ENCODE measurements at places on chromosomes 1 and 21.

GRCh38 chr1:226813671-226814591, 56.5 kb upstream of the PSEN2 start:
- no peak for DNase-seq

GRCh38 chr1:149843431-149844041, 55.8 kb upstream of the BOLA1 start:
- peak; percentile 3 for DNase-seq

DNA sequence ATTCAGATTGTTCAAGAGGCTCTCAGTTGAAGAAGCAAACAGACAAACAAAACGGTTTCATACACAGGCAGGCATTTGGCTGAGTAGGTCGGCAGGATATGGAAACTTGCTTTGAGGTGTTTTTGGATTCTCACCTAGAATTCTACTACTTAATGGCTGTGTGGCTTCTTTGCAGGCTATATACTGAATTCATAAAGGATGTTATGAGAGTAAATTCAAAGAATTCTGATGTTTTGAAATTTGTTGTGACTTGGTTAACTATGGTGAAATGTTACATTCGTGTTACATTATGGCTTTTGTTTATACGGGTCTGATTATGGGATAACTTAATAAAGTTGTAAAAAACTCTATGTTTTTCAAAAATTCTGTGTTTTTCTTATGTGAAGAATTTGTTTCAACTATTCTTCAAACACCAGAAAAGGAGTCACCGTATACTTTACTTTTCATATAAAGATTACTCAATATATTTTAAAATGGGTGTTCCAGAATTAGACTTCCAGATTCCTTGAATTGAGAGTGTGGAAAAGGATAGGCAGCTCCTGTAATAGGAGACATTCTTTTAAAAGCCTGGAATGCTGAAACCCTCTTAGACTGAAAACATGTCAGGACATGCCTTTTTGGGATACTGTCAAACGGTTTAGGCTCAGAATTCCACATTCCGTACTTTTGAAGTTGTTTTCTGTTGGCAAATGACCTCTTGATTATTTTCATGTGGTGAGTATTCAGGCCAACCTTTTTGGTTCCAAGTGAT, 8.2 kb upstream of the IRF2BP2 start:
- no peak for DNase-seq

DNA sequence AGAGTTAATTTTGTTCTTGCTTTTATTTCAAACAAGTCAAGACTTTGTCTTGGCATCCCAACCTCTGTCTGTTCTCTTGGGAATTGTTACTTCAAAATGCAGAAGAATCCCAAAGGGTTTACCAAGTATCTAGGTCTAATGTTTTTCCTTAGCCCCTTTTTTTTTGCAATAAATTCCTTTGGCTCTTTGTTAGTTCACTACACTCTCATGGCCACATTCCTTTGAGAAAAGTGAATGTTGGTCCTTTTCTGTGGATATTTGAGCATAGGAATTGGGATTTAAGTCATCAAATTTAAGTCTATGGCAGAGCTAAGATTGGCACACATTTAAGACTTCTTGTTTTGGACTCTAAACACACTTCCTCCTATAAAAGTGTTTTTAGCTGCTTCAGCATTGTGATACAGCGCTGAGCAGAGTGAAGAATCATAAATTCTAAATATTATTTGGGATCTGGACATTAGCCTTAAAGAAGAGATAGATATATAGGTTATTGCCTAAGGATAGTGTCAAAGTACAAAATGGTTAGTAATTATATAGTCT, 1.9 kb downstream of the BTF3L4 start:
- no peak for DNase-seq

- no peak for DNase-seq
These were observed 50.7 kb downstream of the LRIG2 start for GRCh38 chr1:113123737-113124136.

DNA sequence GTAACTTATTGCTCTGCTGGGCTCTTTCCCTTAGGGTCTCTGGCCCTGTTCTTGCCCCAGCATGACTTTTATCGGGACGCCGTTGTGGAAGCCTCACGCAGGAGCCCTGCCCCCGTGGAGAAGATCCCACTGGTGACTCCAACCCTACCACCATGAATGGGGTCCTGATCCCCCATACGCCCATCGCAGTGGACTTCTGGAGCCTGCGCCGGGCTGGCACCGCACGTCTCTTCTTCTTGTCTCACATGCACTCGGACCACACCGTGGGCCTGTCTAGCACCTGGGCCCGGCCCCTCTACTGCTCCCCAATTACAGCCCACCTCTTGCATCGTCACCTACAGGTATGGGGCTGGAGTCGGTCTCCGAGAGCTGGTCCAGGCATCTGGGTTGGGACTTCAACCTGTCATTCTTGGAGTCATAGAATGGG, 322 bp downstream of the DCLRE1B start:
- peak; percentile 31 for DNase-seq

DNA sequence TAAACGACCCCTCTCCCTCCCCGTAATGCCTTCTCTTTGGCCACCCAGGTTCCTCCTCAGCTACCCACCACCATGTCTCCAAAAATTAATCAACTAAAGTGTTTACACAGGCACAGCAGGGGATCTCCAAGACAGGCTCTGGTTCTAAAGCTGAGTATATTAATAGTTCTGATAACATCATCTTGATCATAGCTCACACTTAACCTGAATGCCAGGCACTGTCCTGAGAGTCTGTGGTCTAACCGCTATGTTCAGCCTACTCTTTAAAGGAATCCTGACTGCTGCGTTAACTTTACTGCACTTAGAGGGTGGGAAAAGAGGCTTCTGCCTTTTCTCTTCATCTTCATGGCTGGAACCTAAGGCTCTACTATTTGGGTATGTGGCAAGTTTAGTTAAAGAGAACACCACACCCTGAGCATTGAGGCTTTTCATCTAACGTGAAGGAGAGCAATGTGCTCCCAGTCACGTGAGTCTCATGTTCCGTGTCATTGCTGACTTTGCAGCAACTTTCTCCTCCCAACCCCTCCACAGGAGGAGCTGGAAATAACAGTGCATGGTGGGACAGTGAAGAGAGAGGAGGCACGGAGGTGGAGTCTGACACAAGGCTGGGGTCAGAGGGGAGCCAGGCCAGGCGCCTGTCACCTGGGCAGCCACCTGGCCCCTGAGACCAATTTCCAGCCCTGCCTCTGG, 86.4 kb downstream of the FAM78B start:
- no peak for DNase-seq

- no peak for DNase-seq
These were observed at the start of gene LORICRIN for GRCh38 chr1:153259387-153259786. TSS of gene LORICRIN (plus strand) at chr1:153259687. CDS start at chr1:153260950, 1,263 bp downstream.

DNA sequence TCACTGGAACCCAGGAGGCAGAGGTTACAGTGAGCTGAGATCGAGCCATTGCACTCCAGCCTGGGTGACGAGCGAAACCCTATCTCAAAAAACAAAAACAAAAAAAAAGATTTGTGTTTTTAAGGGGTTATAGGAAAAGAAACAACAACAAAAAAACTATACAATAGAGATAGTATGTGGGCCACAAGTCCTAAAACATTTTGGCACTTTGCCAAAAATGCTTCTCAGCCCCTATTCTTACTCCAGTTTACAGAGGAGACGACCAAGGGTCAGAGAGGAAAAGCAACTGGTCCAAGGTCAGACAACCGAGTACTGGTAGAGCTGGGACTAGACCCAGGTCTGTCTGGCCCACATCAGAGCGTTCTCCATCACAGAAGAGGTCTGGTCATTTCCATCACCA, 3.0 kb downstream of the FBXO44 start:
- DNase-seq, result no peak

DNA sequence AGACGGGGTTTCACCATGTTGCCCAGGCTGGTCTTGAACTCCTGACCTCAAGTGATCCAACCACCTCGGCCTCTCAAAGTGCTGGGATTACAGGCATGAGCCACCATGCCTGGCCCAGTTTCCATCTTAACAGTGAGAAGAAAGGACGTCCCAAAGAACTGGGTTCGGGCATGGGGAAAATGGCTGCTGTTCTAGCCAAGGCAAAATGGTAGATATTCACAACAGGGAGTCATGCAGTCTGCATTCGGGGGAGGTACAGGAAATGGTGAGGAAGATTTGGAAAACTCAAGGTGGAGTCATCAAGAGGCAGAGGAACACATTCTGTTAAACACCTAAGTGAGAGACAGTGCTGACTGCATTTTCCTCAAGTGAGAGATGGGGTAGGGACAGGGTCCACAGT, 4.1 kb upstream of the ATP2B4 start:
- no peak for DNase-seq

- DNase-seq, result no peak
These were observed 288.0 kb downstream of the PBX1 start for GRCh38 chr1:164846731-164847691.

DNA sequence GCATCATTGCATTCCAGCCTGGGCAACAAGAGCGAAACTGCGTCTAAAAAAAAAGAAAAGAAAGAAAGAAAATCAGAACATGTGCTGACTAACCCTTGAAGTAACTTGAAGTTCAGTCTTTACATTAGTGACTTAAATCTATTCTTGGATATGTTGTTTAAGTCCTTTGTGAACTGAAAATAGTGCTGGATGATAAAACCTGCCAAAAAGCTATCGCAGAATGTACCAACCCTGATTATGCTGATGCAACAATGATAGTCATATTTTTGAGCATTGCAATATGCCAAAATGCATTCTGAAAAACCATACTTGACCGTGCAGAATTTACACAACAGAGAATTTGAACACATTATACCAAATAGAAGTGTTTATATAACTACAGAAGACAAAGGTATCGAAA, 30.7 kb downstream of the SHISAL2A start:
- no peak for DNase-seq
